ENCODE measurements at places on chromosomes 2 and 18.

- DNase-seq, result no peak
Measured at GRCh38 chr2:37553411-37554154, 117.9 kb downstream of the CDC42EP3 start.

- no peak for DNase-seq
Measured at GRCh38 chr2:1988049-1988448, 243.7 kb upstream of the PXDN start.

GRCh38 chr2:180124273-180125139 lies 117.4 kb upstream of the CWC22 start:
- no peak for DNase-seq

GRCh38 chr2:49004036-49004626 lies 150.2 kb downstream of the FSHR start:
- no peak for DNase-seq

DNA sequence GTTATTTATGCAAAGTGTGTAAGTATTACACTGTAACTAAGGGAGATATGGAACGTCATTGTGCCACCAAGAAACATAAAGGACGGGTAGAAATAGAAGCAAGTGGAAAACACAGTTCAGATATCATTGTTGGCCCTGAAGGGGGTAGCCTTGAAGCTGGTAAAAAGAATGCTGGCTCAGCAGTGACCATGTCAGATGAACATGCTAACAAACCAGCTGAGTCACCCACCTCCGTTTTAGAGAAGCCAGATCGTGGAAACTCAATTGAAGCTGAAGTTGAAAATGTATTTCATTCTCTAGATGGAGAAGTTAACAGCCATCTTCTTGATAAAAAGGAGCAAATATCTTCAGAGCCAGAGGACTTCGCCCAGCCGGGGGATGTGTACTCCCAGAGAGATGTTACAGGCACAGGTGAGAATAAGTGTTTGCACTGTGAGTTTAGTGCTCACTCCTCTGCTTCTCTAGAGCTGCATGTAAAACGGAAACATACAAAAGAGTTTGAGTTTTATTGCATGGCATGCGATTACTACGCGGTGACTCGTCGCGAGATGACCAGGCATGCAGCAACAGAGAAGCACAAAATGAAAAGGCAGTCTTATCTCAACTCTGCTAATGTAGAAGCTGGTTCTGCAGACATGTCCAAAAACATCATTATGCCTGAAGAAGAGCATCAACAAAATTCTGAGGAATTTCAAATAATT lies 36.1 kb downstream of the ZNF407 start:
- DNase-seq, result no peak

- DNase-seq, result no peak
Measured at GRCh38 chr2:171882089-171882769, 11.8 kb downstream of the SLC25A12 start.

GRCh38 chr2:11701751-11702301 lies 31.8 kb upstream of the NTSR2 start:
- DNase-seq, result no peak

DNA sequence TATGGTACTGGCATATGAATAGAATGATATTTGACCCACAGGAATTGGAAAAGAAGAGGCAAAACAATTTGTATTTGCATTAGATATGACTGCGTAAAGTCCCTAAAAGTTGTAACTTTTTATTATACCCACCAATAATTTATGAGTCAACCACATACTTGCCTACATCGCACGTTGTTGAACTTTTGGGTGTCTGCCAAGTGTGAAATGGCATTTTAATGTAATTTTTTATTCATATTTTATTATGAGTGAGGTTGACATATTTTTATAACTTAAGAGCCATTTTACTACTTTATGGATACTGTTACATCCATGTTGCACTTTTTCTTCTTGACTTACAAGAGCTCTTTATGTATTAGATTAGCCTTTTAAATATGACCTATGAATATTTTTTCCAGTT lies 4.6 kb downstream of the DSC2 start:
- no peak for DNase-seq

- DNase-seq, result no peak
Measured at GRCh38 chr2:163142618-163143017, 304.1 kb upstream of the KCNH7 start.

DNA sequence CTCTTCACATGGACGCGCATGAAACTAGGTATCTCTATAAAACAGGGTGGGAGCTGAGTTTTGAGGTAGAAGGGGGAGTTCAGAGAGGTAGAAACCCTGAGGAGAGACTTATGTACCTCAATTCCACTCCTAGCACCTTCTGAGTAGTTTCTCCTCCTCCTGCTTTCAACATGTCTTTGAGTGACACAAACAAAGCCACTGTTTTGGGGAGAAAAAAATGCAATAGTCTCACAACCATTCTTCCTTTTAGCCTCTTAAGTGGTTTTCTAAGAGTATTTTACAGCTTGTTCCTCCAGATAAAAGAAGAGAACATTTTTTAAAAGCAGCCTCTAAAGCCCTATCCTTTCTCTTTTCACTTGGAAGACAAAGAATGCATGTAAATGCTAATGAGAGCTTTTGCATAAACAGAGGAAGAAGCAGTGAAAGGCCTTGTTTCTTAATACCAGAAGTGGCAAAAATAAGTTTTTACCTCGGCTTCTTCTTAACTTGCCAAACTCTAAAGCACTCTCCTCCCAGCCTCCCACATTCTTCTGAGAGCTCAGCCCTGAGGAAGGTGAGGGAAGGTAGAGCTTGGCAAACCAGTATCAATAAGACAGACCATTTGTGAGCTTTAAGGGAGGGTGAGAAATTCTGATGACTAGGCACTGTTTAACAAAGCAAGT lies 1304.4 kb upstream of the ACVR2A start:
- peak; percentile 98 for DNase-seq

GRCh38 chr18:78323453-78324197 lies 656.0 kb upstream of the SALL3 start:
- DNase-seq, result no peak

DNA sequence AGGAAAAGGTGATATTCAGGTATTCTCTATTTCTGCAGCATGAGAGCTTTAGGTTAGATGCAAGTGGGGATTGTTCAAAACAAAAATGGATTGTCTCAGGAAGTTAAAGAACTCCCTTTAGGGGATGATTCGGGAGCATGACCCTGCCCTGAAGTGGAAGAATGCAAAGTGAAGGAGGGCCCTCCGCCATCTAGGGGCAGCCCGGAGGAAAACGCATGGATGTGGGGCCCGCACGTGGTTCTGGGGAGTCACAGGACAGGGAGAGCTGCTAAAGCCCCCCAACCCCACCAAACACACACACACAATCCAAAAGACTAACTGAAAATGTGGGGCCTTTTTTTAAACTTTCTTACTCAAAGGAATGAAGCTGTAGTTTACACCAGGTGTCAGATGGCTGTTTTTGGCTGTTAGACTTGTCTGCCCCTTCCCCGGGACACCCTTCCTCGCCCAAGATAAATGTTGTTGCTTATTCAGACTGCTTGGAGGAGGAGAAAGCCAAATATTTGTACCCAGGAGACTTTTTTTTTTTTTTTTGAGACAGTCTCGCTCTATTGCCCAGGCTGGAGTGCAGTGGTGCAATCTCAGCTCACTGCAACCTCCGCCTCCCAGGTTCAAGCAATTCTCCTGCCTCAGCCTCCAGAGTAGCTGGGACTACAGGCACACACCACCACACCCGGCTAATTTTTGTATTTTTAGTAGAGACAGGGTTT lies 78.8 kb downstream of the HNRNPLL start:
- no peak for DNase-seq

GRCh38 chr2:95076705-95077529 lies 44.7 kb downstream of the MRPS5 start:
- no peak for DNase-seq

DNA sequence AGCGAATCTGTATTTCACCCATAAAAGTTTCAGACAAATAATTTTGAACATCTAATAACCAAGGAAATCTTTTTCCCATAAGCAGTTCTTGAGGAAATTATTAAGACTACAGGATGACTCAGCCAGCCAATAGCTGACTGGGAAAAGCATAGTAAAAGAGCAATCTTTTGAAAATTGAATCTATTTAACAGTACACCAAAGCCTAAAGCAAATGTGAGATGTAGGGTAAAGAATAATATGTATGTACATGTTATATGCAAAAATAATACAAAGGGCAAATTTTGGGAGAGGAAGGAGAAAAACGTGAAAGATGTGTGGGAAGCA lies 12.6 kb upstream of the KDSR start:
- DNase-seq, result no peak

GRCh38 chr18:62814132-62814759 lies 98.9 kb downstream of the PHLPP1 start:
- DNase-seq, result no peak

DNA sequence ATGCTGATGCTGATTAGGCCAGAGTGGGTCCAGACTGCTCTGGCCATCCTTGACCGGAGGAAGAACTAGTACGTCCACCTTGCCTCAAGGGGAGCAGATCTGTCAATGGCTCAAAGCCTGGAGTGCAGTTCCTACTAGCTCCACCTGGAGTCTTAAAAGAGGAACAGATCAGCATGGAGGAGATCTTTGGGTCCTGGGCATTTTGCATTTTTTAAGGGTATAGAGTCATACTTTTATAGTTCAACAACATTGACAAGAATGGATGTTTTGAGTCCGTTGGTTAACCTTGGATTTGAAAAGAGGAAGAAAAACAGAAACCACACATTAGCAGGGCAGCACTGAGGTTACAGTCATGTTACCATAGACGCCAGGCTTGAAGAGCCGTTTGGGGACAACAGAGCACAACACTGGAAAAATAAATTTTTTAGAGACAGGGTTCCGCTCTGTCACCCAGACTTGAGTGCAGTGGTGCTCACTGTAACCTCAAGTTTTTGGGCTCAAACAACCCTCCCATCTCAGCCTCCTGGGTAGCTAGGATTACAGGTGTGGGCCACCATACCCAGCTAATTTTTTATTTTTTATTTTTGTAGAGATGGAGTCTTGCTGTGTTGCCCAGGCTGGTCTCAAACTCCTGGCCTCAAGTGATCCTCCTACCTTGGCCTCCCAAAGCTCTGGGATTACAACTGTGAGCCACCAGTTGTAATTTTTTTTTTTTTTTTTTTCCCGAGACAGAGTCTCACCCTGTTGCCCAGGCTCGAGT lies 78.5 kb downstream of the PRKCE start:
- DNase-seq, result no peak

DNA sequence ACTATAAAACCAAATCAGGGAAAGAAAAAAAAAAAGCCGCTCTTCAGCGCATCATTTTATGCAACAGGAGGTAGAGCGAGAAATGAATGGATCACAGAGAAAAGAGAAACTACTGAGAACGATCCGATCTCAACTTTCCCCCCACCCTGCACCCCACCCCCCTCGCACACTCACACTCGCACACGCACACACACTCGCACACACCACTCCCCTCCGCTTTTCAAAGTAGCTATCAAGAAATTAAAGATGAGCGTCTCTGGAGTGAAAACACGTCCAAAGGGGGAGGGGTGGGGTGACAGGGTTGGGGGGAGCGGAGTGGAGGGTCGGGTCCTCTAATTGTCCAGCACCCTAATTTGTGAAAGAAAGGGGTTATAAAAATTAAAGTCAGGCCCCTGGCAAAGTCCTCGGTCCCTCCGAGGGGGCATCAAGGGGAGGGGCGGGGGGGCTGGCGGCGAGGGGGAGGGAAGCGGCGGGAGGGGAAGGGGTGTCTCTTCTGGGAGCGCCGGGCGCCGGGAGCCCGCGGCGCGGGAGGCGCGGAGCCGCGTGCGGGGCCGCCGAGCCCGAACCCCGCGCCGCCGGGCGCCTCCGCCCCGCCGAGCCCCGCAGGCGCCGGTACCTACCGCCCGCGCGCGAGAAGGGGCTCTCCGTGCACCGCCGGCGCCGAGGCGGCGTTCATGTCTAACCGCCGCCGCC lies 428 bp downstream of the TCF4 start:
- no peak for DNase-seq

GRCh38 chr18:67485655-67486054 lies 30.9 kb downstream of the DSEL start:
- DNase-seq, result no peak

Data from iPS DF 19.7 (cell line).